T-cell (primary cell): ENCODE measurements at places on chromosomes 3 and 15.

GRCh38 chr3:171972871-171973348 is 66.5 kb upstream of the FNDC3B start:
- no peak for DNase-seq

DNA sequence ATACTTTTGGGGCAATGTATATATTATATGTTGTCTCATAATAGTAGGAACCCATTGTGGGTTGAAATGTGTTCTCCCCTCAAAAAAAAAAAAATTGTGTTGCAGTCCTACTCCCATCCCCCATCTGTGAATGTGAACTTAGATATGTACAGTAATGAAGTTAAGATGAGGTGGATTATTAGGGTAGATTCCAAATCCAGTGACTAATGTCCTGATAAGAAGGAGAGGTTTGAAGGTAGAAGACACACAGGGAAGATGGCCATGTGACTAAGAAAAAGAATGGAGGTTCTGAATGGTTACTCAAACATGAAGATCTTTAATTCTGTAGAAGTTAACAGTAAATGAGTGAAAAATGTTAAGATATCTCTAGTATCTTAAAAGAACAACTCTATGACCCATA is 3.0 kb upstream of the ATOSA start:
- no peak for DNase-seq

- no peak for DNase-seq
Measured at GRCh38 chr3:72453706-72454105, 394.5 kb downstream of the SHQ1 start.

- DNase-seq = no peak
Measured at GRCh38 chr3:89375451-89375850, 268.0 kb downstream of the EPHA3 start.

GRCh38 chr3:41974223-41974622 is 12.3 kb upstream of the ULK4 start:
- DNase-seq = no peak

- DNase-seq = no peak
Measured at GRCh38 chr3:194250098-194251002, 100.8 kb downstream of the CPN2 start.

DNA sequence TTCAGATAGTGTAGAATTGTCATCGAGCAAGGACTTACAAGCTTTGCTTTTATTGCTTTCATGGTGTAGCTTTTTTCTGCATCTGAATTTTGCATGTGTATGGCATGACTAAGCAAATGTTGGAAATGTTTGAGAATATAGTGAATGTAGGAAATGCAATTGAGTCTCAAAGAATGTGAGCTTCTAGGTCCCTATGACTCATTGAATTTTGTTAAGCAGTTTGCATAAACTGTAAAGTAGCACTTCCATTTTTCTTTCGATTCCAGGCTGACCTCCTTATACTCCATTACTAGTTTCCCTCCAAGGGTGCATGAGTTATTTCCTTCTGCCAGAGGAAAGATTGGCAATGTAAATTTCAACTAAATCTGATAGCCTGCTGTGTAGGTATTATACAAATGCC is 619.2 kb downstream of the DIPK2A start:
- DNase-seq = no peak
